Left ventricle myocardium inferior (tissue), 1 donor: ENCODE measurements at places on chromosomes 6 and 20.

- no peak for DNase-seq
Measured at GRCh38 chr6:78487401-78487800, 379.9 kb upstream of the IRAK1BP1 start.

DNA sequence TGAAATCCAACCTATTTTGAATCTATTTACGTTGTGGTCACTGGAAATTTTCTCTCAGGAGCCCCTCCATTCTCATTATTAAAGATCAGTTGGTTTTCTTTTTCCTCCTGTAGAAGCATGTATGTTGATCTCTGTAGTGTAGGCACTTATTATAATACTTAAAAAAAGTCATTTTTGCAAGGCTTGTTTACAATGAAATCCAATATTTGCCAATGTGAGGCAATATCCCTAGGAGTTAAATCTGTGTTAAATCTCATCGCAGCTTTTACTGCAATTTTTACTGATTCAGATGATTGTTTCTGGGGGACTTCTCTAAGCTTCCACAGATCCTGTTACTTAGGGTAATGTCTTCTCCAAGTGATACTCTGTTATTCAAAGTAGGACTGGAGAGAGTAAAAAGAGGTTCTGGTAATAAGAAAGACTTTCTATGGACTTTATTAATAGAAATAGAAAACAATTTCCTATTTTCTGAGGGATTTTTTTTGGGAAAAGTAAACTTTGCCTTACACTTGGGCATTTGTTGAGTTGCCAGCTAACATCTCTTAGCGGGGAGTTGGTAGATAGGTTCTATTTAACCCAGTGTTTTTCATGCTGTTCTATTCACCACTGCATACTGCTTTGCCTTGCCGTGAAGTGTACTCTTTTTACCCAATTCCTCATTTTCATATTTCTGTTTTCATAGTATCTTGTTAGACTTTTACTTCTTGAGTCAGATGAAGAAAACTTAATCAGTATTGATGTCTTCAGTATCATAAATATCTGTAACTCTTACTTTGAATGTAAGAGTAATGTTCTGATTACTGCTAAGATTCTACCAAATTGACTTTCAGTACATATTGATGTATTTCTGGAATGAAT, 48.6 kb downstream of the CDKAL1 start:
- DNase-seq: no peak

DNA sequence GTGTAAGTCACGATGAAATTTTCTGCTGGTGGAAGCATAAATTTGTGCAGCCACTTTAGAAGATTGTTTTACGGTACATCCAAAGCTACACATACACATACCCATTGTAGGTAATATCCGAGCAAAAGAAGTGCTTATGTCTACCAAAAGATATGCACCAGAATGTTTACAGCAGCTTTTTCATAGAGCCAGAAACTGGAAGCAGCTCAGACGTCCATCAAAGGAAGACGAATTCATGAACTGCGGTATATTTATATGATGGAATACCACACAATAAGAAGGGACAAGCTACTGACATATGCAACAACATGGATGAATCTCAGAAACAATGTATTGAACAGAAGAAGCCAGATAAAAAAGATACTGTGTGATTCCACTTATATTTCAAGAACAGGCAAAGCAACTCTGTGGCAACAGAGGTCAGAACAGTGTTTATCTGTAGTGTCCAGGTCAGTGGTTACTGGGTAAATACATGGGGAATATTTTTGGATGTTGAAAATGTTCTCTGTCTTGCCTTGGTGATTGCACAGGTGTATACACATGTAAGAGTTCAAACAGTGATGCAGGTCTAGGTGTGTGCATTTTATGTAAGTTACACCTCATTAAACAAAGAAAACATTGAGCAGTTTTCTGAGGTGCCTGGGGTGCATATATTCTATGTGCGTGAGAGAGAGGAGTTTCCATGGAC, 51.9 kb upstream of the EXOC2 start:
- DNase-seq: no peak

DNA sequence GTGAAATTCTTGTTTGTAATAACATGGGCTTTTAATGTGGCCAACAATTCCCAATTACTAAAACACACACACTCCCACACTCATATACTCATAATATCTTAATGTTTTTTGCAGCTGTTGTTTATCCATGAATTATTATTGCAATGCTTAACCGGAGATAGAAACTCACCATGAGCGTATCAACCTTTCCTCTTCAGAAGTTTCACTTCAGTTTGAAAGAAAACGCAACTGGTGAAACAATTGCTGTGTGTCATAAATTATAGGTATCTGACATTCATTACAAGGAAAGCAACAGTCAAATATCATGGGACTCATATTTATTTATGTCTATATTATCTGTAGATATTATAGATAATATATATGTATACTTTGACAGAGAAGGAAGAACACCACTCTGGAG, 104.1 kb downstream of the HDGFL1 start:
- no peak for DNase-seq

- DNase-seq: no peak
Measured at GRCh38 chr6:74991573-74992332, 214.1 kb downstream of the COL12A1 start.

DNA sequence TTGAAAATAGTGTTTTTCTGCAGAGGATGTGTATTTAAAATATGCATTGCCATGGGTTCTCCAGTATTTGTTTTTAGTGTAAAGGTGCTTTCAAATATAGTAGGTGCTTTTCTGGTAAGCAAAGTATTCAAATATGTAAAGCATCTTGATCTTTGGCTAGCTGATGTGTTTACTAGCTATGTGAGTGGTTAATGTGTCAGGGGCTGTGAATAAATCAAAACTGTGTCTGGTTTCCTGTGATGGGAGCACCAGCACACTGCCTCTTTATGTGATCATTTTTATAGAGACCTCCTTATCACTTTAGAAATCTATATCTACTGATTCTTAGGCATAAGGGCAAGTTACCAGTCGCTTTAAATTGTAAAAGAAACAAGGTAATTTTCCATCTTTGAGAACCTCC, 388.9 kb upstream of the MAN1A1 start:
- DNase-seq: no peak

- DNase-seq: no peak
Measured at GRCh38 chr20:31875671-31876070, 5.2 kb downstream of the TTLL9 start.

DNA sequence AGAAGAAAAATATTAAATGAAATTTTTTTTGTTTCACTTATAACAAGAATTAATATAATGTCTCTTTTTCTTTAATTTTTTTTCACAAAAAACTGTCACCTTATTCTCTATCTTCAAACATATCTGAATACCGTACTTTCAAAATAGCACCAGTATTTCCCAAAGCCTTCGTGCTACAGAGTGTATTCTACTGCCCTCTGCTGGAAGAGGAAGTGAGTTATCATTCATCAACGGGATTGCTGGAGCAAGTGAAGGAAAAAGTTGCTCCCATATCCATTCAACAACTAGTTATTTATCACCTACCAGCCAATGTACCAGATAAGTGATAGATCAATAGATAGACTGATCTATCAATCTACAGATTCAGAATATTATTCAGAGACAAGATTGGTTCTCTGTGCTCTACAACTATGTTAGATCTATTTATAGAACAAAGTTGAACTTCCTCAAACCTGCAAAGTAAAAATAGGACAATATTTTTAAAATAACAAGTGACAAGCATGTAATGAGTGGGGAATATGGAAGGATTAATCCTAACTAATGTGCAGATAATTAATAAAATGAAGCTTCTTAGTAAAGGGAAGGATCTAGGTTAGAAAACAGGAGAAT, 26.7 kb upstream of the TFAP2B start:
- no peak for DNase-seq

DNA sequence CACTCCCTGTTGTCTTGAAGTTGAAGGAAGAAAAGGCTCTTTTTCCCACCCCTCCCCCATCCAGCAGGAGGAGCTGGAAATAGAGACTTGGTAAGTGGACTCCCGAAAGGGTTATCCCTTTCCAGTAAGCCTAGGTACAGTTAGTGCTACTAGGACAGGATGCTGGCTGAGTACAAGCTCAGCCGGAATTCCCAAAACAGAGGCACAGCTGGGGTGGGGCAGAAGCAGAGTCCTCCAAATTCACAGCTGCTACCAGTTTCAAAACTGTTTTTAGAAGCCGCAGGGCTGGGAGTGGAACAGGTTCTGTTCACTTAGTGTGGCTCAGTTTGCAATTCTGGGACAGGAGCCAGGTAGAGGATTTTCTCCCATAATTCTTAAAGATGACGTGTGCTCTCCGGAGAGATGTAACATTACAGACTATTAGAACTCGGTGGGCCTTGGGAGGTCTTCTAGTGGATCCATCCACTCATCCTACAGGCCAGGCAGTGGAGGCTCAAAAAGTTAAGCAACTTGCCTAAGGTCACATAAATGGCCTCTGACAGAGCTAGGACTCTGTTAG, 19.0 kb upstream of the UTRN start:
- DNase-seq: peak; percentile 69

- no peak for DNase-seq
Measured at GRCh38 chr6:141451511-141452353, 681.0 kb upstream of the GJE1 start.

GRCh38 chr6:17156112-17156921, 54.5 kb downstream of the STMND1 start:
- DNase-seq: peak; percentile 19

DNA sequence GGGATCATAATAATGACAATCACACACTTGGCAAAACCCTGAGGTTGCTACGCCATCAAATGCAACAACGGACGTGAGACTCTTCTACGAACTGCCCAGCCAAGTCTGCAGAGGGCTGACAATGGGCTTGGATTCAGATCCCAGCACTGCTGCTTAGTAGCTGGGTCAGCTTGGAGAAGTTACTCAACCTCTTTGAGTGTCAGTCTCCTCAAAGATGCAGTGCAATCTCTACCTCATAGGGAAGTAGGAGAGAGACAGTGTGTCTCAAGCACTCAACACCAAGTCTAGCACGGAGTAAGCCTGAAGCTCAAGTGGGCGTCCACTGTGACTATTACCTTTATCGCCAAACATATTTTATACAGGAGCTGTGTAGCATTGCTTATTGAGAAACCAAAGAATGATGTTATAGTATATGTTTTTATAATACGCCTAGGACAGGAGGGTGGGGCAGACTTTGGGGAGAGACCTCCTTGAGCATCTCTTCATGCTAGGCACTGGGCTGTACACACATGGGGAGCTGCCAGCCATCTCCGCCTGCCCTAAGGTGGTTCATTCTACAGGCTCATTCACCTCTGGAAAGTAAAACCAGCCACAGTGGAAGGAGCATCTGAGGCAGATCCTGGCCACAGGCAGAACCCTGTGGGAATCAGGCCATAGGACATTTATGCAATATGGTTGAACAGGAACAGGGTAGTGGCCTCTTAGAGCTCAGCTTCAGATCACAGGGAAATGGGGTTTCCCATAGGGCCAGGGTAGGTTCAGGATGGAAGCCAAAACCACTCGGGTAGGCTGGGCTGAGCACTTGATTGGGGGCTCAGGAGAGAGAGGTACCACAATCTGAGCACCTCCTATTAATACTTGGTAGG, 160.2 kb downstream of the MRPL14 start:
- no peak for DNase-seq

- no peak for DNase-seq
Measured at GRCh38 chr6:36430351-36430750, 12.3 kb downstream of the PXT1 start.

DNA sequence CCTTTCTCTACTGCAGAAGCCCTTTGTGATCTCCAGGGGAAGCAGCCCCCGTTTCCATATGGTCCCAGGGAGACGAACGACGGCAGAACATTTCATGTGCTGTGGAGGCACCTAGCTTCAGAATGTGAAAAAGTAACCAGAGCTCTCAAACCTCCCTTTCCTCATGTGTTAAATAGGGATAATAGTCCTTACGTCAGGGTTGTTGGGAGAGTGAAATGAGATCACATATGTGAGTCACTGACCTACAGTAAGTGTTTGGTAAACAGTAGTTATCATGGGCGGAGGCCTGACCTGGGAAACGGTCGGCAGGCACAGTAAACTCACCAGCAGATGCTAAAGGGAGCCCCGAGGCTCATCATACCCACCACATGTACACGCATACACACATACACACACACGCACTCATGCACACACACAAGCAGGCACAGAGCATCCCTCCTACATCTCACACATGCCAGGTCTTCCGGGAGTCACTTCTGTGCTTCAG, 89.7 kb downstream of the LY86 start:
- no peak for DNase-seq

- no peak for DNase-seq
Measured at GRCh38 chr6:148304976-148305375, 37.7 kb upstream of the SASH1 start.

GRCh38 chr6:44649365-44650025, 262.0 kb downstream of the CDC5L start:
- no peak for DNase-seq

GRCh38 chr6:28769626-28770402, 154.0 kb downstream of the TRIM27 start:
- DNase-seq: no peak

DNA sequence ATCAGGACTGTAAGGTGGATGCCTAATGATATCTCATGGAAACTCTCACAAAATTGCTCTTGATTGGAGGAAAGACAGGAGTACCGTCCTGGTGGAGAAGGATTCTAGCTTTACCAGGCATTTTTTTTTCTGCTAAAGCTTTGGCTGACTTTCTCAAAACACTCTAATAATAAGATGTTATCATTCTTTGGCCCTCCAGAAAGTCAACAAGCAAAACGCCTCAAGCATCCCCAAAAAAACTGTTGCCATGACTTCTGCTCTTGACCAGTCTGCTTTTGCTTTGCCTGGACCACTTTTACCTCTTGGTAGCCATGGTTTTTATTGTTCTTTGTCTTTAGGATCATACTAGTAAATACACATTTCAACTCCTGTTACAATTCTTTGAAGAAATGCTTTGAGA, 55.5 kb upstream of the RUNX2 start:
- DNase-seq: no peak

- no peak for DNase-seq
Measured at GRCh38 chr6:167643223-167643622, 183.5 kb upstream of the AFDN start.

- no peak for DNase-seq
Measured at GRCh38 chr6:87408721-87409155, 966 bp downstream of the CFAP206 start.

DNA sequence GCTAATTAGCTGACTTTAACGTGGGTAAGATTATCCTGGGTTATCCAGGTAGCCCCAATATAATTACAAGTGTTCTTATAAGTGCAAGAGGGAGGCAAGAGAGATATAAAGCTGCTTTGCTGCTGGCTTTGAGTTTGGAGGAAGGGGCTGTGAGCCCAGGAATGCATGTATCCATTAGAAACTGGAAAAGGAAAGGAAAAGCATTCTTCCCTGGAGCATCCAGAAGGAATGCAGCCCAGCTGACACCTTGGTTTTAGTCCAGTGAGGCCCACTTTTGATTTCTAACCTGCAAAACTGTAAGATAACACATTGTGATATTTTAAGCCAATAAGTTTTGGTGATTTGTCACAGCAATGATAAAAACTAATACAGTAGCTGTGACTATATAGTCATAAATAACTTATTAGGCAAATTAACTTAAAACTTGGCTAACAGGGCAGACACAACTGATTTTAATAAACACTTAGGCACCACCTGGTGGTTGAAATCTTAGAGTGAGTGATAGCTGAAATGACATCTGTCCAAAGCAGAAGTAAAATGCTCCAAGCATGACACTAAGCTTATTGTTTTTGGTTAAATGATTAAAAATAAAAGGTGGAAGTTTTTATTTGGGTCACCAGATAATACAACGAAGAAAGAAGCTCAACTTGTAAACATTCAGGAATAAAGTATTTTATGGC, 35.6 kb downstream of the ADGRF4 start:
- no peak for DNase-seq

- no peak for DNase-seq
Measured at GRCh38 chr6:150539568-150539967, 60.1 kb upstream of the PLEKHG1 start.

GRCh38 chr6:136284909-136285308, 4.7 kb downstream of the BCLAF1 start:
- DNase-seq: no peak

GRCh38 chr6:551829-552350, 105.0 kb downstream of the HUS1B start:
- no peak for DNase-seq
